Dermis microvascular lymphatic vessel endothelial cell (primary cell): ENCODE measurements at places on chromosomes 4 and X. TPM values are rescaled to one million over a fixed set of nuclear protein-coding genes. Genes with fewer than 3 reads are reported as not detected.
A peak's percentile ranks its signal among the peaks of the same experiment; 100 is the strongest.

GRCh38 chr4:184437565-184438265 lies 36.6 kb downstream of the IRF2 start:
- DNase-seq, result no peak

The TBC1D1 gene
- total RNA-seq, result 94.7 and 121 TPM in 2 replicates

GRCh38 chrX:11423949-11424348 lies 130.7 kb downstream of the AMELX start:
- no peak for DNase-seq

DNA sequence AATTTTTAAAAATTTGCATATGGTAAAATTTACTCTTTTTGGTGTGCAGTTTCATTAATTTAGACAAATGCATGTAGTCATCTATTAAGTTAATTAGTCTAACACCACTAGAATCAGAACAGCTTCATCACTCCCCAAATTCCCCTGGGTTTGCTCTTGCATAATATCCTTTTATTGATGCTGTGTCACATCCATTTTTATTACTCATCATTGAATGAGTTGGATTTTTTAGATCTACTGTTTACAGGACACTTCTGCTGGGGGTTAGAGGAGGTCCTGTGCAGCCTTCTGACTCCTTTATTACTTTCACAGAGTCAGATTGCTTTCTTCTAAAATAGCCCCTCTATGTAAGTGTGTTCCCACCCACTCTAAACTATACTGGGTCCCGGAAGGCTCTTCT lies 65.9 kb downstream of the MTHFD2L start:
- no peak for DNase-seq

The BANK1 gene
- total RNA-seq, result under 0.01 TPM in 2 replicates

- DNase-seq, result no peak
These were observed 112.9 kb downstream of the IRF2 start for GRCh38 chr4:184361443-184361842.

- DNase-seq, result no peak
These were observed 7.8 kb downstream of the LDB2 start for GRCh38 chr4:16890651-16891050.

DNA sequence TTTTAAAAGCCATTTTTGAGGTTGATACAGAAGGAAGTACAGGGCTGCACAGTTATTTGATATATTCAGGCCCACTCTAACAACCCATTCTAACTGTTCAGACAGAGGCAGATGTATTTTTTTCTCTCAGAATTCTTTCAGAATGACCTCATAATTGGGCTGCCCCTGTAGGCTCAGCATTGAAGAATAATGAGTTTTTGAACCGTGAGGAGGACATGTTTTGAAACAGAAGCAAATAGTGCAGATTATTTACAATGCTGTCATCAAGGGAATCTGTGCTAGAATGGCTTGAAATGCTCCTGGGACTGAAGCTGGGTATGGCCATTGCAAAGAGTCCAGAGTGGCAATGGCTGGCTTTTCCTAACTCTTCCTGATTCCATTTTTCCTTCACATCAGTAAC lies 158.1 kb downstream of the SOX3 start:
- DNase-seq, result no peak

- DNase-seq, result peak; percentile 75
These were observed 57.0 kb upstream of the PROM1 start for GRCh38 chr4:16140879-16141249.

DNA sequence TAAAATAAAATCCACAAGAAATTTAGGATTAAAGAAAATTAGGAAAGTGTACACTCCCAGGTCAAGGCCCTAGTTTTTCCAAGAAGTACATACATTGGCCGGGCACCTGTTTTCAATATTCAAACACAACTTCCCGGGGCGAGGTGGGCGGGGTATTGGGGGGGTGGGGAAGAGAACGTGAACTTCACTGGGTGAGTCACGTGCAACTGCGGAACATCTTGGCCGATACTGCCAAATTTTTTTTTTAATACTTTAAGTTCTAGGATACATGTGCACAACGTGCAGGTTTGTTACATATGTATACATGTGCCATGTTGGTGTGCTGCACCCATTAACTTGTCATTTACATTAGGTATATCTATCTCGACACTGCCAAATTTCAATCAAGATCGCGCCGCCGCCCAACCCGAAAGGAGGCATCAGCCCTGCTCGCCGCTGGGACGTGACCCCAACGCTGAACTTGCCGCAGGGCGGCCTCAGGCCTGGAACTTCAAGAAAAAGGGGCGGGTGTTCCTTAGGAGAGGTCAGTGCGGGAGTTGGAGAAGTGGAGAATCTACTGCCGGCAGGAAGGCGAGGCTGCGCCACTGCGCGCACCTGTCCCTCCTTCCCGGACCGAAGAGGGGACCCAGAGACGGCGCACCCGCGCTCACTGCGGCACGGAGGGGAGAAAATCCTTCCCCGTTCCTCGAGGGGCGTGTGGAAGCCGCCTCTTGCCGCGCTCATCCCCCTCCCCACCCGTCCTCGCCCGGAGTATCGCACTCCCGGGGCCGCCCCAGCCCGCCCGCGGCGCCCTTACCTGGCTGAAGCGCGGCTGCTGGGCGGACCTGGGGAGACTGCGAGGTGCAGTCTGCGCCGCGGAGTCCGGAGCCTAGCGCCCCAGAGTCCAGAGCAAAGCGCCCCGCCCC lies at the start of gene TEC:
TEC (minus strand) TSS at position 883 of the 905 bp plus-strand sequence. CDS start 41,224 bp downstream, outside the sequence.
- peak; percentile 5 for DNase-seq

GRCh38 chrX:110444996-110445395 lies 86.3 kb downstream of the RTL9 start:
- DNase-seq, result no peak

The NMU gene
- total RNA-seq, result 0.13 TPM in 1 of 2 replicates, not detected in the other

The SUPT20HL1 gene
- total RNA-seq, result not detected in 2 replicates

- DNase-seq, result no peak
These were observed 98.0 kb downstream of the PAPSS1 start for GRCh38 chr4:107622006-107622405.

DNA sequence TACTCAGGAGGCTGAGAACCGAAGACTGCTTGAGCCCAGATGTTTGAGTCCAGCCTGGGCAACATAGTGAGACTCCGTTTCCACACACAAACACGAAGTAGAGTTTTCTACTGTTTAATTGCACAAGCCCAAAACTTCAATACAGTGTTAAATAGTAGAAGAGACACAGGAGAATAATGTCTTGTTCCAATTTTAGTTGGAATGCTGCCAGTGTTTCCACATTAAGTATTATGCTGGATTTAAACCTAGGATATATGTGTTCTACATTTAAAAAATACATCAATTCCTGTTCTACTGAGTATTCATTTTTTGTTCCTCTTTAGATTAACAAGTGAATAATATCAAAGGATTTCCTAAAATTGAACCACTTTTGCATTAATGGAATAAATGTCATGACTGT lies 91.3 kb downstream of the LCORL start:
- DNase-seq, result no peak

DNA sequence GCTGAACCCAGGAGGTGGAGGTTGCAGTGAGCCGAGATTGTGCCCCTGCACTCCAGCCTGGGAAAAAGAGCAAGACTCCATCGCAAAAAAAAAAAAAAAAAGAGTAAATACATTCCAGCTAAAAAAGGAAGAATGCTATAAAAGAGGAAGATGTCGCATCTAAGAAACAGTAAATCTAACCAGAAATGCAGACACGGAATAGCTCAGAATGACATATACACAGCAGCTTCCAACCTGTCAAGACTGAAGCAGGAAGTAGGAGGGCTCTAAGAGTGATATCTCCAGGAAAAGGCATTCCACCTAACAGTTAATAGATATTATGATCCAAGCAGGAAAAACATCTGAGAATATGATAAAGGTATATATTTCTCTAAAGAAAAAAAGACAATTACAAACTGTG lies 16.0 kb downstream of the CLOCK start:
- DNase-seq, result no peak

GRCh38 chrX:42485601-42486000 lies 292.4 kb downstream of the PPP1R2C start:
- no peak for DNase-seq

GRCh38 chr4:118682928-118683327 lies 2.3 kb upstream of the METTL14 start:
- DNase-seq, result no peak

DNA sequence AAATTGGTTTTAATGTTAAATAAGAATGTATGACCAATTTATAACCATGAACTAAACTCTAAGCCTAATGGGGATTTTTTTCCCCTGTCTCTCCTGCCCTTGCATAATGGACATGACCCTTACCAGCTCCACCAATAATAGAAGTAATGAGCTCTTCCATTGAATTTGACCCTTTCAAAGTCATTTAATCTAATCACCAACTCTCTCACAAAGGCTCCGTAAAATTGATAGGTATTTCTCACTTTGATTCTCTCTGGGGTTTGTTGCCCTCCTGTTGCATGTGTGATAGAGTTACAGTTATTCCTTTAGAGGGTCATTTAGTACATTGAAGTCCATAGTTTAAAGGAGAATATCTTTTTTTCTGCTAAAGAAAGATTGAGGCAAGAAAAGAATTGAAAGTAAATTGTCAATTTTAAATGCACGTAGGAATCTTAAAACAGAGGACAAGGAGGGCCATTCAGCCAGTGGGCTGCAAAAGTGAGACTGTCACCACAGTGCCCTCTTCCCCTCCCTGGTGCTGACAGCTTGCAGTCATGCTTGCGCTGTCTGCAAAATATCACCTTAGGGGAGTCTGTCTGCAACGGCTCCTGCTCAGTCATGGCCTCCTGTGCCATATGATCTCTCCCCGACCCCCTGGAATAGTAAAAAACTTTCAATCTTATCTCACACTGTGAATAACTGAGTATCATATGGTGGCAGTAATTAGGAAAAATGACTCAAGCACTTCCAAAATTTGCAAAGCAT lies 307.5 kb upstream of the GNPDA2 start:
- no peak for DNase-seq

The PLK4 gene
- 7.6 and 13.7 TPM in 2 replicates for total RNA-seq

GRCh38 chr4:160403081-160403480 lies 1300.2 kb downstream of the RAPGEF2 start:
- DNase-seq, result no peak

DNA sequence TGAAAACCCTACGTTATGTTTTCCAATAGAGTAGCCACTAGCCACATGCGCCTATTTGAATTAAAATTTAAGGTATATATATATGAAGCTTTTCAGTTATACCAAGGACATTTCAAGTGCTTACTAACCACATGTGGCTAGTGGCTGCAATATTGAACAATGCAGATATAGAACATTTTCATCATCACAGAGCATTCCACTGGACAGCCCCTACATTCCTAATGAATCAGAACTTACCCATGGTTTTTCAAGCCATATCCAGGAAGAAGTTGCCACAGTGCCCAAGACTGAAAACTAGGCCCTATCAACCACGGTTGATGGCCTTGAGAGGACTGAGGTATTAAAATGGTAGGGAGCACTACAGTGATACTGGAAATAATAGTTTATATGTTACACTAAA lies 29.7 kb downstream of the NEK1 start:
- no peak for DNase-seq

GRCh38 chr4:38184404-38184803 lies 224.2 kb downstream of the PTTG2 start:
- no peak for DNase-seq

DNA sequence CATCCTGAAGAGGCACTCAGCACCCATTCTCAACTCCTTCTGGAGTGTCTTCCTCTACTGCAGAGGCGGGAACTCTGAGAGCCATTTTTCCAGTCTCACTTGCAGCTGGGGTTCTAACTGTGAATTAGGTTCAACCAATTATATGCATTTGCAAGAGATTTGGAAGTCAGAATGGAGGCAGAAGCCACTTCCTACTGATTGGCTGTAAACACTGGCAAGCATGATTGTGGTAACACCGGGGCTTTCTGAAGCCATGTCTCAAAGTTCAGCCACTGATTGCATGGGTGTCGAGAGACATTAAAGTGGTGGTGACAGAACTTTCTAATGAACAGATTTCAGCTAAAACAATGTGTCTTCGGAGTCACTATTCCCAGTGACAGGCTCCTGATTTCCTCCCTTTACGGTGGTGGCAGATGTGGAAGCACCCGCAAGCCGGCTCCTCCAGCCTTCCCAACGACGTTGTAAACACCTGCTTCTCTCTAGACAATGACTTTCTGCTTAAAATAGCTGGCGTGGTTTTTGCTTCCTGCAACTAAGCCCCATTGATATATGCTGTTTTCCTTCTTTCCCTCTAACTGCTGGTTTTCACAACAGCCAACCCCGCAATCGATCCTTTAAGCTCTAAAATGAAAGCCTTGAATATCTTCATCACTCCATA lies 92.0 kb downstream of the IRF2 start:
- peak; percentile 48 for DNase-seq

DNA sequence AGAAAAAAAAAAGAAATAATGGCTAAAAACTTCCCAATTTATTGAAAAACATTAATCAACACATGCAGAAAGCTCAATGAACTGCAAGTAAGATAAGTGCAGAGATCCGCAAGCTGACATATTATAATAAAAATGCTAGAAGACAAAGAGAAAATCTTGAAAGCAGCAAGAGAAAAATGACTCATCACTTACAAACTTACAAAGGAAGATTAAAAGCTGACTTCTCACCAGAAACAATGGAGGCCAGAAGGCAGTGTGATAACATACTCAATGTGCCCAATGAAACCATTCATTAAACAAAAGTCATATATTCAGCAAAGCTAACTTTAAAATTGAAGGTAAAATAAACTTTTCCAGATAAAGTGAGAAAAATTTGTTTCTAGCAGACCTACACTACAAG lies 7.3 kb upstream of the BRWD3 start:
- peak; percentile 13 for DNase-seq

- peak; percentile 53 for DNase-seq
These were observed 105.8 kb upstream of the EGFL6 start for GRCh38 chrX:13463608-13464007.

The SULT1E1 gene
- total RNA-seq, result 0.89 and 2.3 TPM in 2 replicates

The PI4K2B gene
- total RNA-seq, result 19.7 and 24.4 TPM in 2 replicates

- DNase-seq, result no peak
These were observed 14.6 kb downstream of the GRXCR1 start for GRCh38 chr4:42906891-42907759.

GRCh38 chrX:43663173-43663572 lies 7.1 kb downstream of the MAOA start:
- DNase-seq, result no peak

DNA sequence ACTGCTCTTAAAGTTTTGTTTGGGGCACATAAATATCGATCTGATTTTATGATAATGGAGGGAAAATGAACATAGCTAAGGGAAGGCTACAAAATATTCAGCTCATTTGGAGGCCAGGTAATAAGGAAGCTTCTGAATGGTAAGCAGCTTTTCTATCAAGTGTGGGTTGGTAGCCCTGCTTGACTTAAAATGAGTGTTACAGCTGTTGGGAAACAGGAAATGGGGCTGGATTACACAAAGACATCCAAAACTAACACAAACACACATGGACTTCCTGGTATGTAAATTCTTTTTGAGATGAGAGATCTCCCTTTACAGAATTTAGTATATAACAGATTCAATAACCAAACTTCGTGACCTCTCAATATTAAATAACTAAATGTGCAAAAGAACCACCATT lies 58.0 kb downstream of the FGF16 start:
- peak; percentile 36 for DNase-seq

DNA sequence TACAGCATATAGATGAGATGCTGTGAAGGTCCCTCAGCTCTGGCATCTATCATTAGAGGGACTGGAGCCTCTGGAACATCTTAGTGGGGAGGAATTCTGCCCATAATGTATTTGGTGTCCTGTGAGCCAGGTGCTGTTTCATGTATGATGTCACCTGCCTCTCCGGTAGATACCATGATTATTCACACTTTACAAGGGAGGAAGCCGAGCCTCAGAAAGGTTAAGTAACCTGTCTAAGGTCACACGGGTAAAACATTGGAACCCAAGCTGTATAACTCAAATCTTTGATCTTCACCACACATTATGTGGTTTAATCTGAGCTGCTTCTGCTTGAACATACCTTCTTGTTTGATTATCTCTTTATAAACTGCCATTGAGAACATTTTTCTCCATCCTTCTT lies 442.8 kb downstream of the BCOR start:
- no peak for DNase-seq

The ADGRA3 gene
- total RNA-seq, result 8.6 and 15.3 TPM in 2 replicates

GRCh38 chr4:181525634-181526033 lies 717.6 kb upstream of the TENM3 start:
- no peak for DNase-seq
